ENCODE measurements at places on chromosomes 16 and 17.

DNA sequence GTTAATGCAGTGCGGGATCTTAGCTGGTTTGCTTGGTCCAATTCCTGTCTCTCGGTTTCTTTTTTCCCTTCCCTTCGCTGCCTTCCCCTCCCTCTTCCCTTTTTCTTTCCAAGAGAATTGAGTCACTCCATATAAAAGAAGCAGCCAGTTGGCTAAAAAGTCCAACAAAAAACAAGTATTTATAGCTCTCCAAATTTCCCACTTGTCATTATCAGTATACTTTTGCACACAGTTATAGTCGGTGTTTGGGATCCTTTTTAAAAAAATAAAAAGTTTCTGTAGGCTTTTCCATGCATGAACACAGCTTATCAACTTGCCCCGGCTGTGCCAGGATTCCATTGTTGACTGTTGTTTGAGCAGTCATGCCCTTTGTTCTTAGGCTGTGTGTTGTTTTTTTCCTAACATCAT lies 24.9 kb downstream of the HMOX2 start:
- DNase-seq, result no peak

GRCh38 chr17:50285941-50286340 lies 11.7 kb downstream of the TMEM92 start:
- no peak for DNase-seq

DNA sequence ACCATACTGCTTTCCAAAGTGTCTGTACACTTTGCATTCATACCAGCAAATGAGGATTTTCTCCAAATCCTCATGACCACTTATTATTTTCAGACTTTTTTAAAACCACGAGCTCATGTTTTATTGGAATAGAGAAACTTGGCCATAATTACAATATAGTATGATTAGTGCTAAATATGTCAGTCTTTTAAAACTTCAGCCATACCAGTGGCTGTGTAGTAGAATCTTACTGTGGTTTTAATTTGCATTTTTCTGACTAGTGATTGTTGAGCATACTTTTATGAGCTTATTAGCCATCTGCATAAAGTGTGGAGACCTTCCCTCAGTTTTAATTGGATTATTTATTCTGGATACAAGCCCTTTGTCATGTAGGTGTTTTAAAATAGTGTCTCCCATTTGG lies 57.8 kb downstream of the NLK start:
- DNase-seq, result no peak

DNA sequence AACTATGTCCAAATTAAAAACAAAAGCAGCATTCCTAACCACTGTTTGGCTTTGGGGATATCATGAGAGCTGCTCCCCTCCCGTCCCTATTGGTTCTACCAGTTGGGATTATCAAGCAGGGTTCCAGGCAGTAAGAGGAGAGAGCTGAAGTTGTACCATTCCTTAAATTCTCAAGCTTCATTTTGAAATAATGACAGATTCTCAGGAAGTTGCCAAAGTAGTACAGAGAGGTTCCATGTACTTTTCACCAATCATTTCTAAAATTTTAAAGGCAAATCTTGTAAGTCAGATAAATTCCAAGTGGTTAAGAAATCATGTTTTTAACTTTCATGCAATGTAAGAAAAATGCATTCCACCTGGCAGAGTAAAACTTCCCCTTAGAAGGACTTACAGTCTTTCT lies 36.9 kb downstream of the TEX2 start:
- DNase-seq, result no peak

GRCh38 chr16:19991614-19992013 lies 82.1 kb downstream of the GPR139 start:
- no peak for DNase-seq

Measured in NCI-H1417 treated with DMSO at 0.1 percent for 48 hours (cell line).